GM19239 (cell line): ENCODE measurements at places on chromosomes 3 and 15.

GRCh38 chr15:100160953-100161352 is 180.8 kb downstream of the ADAMTS17 start:
- no peak for DNase-seq

DNA sequence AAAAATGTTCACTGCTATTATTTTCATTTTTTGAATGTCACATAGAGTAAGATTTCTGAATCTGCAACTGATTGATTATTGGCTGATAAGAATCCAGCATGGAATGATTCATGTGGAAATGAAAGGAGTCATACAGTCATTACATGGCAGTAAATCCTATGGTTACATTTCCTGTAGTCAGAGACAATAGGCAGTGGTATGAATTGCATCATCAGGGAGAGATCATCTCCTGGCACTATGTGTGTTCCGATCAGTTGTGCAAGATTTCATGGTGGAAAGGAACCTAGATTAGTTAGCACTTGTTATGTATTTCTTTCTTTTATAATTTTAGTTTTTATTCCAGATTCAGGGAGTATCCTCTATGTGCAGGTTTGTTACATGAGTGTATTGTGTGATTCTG is 38.8 kb downstream of the SLC12A1 start:
- no peak for DNase-seq

GRCh38 chr3:32989171-32989570 is 37.7 kb downstream of the CCR4 start:
- DNase-seq = no peak

DNA sequence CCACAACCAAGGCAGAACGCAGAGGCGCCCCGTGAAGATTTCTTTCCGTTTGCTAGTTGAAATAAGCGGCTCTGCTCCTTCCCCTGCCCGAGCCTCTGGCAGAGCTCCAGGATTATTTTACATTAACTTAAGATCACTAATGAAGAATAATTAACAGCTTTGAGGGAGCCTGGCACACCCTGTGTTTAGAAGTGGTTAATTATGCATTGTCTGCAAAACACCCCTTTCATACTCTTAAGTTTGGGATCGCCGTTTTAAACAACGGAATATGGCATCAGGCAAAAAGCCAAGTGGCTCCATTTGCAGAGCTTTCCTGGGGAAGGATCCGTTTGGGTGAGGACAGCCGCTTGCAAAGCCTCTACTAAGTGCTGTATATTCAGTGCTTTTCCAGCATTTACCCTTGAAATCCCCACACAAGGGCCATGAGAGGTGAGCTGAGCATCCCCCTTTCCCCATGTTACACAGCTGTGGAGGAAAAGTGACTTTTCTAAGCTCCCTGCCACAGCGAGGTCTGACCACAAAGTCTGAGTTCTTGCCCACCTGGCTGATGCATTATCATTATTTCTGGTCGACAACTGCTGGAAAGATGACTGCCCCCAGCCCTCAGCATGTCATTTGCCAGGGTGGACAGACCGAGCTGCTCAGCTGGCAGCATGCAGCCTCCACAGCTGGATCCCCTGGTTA is 33.9 kb downstream of the IQSEC1 start:
- DNase-seq = no peak

- no peak for DNase-seq
Observed at GRCh38 chr3:189937302-189938127, 183.2 kb downstream of the P3H2 start.

DNA sequence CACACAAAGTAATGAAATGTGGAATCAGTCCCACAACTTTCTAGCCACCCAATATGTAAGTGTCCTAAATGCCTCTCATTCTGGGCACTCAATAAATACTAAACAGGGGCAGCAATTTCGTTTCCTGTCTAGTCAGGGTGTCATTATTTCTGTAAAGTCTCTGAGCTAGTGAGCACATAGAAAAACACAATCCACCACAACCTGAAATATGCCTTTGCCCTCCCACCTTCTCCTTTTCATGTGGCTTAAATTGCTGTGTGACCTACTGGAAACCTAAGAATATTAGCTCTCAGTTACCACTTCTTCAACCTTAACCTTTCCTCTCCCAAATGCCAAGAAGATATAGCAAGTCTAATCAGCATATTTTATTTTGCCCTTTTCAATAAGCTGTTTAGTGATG is 456.3 kb upstream of the KCNMB2 start:
- DNase-seq = no peak
